ENCODE measurements at places on chromosomes 7 and 10.

GRCh38 chr10:28743576-28743975 lies 66.3 kb downstream of the BAMBI start:
- H3K4me3 ChIP-seq: no peak overlapping the region
- peaks cover 4% of the 10 kb centered on the region for H3K27me3 ChIP-seq
- H3K4me1 ChIP-seq: no peaks in the 10 kb centered on the region

GRCh38 chr7:36441344-36442022 lies 51.8 kb downstream of the ANLN start:
- no peak overlapping the region for H3K4me3 ChIP-seq
- H3K4me1 ChIP-seq: no peaks in the 10 kb centered on the region
- no peak for DNase-seq
- no peaks in the 10 kb centered on the region for H3K27me3 ChIP-seq
- H3K27ac ChIP-seq: no peak overlapping the region

DNA sequence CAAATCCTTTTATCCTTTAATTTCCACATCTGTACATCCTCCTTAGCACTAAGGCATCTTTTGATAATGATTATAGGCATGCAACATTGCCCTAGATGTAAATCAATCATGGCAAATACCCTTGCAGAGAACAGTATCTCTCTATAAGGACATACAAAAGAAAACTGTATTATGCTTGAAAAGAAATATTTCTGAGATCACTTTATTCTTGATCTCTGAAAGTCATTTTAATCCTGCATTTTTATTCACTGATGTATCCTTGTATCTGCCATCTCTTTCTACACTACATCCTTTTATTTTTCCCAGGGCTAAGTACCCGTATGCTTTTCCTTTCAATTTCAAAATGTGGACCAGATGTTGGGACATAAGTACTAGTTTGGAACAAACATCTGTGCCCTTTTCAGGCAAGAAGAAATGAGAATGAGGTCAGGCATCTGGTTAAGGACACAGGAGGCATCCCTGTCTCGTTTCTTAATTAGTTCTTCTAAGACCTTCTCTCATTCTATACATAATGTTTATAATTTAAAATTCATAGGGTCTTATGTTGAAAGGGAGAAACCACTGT lies 338.6 kb downstream of the CNTNAP2 start:
- no peak overlapping the region for H3K4me3 ChIP-seq
- H3K27me3 ChIP-seq: no peaks in the 10 kb centered on the region
- H3K4me1 ChIP-seq: peaks cover 4% of the 10 kb centered on the region

- no peaks in the 10 kb centered on the region for H3K36me3 ChIP-seq
- DNase-seq: peak; percentile 85
- peaks cover 3% of the 10 kb centered on the region for H3K4me1 ChIP-seq
- peaks cover 17% of the 10 kb centered on the region for H3K27me3 ChIP-seq
- H3K4me3 ChIP-seq: peak overlapping the region; percentile 94
- H3K27ac ChIP-seq: peak overlapping the region; percentile 95
Observed at GRCh38 chr7:28410628-28411531, 1.4 kb upstream of the CREB5 start.

- peaks cover 9% of the 10 kb centered on the region for H3K36me3 ChIP-seq
- DNase-seq: no peak
- H3K27ac ChIP-seq: no peak overlapping the region
- peaks cover 7% of the 10 kb centered on the region for H3K4me1 ChIP-seq
- H3K4me3 ChIP-seq: no peak overlapping the region
- H3K27me3 ChIP-seq: no peaks in the 10 kb centered on the region
Observed at GRCh38 chr7:52249741-52250140, 785.7 kb upstream of the POM121L12 start.

GRCh38 chr7:91752102-91752501 lies 128.4 kb downstream of the MTERF1 start:
- H3K4me1 ChIP-seq: no peaks in the 10 kb centered on the region
- no peak overlapping the region for H3K27ac ChIP-seq
- no peak for DNase-seq

DNA sequence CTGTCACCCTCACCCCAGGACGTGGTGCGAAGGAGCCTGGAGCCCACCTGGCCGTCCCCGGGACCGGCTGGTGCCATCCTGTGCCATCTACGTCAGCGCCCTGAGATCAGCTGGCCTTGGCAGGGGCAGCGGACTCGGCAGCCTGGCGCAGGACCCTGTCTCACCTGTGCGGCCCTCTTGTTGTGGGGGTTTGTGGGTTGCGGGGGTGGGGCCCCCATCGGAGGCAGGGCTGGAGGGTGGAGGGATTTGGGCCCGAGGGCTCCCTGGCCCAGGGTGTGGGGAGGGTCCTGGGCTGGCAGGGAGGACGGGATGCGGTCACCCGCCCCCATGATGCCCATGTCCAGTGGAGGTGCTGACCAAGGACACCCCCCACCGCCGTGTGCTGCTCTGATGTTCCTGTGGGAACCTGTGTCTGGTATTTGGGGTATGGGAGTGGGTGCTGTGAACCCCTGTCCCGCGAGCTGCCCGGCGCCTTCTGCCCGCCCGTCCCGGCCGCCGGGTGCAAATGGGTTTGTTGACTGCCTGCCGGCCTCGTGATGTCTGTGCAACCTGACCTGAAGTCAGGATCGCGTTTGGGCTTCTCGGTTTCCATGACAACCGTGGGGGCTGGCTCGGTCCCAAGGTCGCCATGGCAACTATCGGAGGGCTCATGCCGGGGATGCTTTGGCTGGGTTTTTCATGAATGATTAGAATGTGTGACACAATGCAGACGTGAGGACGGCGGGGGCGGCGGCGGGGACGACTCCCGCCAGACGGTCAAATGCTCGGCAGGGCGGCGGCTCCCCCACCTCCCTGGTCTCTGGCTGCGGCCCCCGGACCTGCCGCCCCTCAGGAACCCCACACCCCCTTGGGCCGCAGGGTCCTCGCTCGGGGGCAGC lies 7.3 kb downstream of the MAFK start:
- H3K4me1 ChIP-seq: peaks cover 13% of the 10 kb centered on the region
- H3K27me3 ChIP-seq: no peaks in the 10 kb centered on the region
- H3K4me3 ChIP-seq: no peak overlapping the region
- no peak overlapping the region for H3K27ac ChIP-seq
- DNase-seq: peak; percentile 71

GRCh38 chr7:90621125-90621746 lies 25.1 kb downstream of the CDK14 start:
- H3K27me3 ChIP-seq: no peaks in the 10 kb centered on the region
- peak overlapping the region; percentile 36 for H3K27ac ChIP-seq
- peaks cover 79% of the 10 kb centered on the region for H3K4me1 ChIP-seq
- DNase-seq: no peak
- H3K36me3 ChIP-seq: no peaks in the 10 kb centered on the region

DNA sequence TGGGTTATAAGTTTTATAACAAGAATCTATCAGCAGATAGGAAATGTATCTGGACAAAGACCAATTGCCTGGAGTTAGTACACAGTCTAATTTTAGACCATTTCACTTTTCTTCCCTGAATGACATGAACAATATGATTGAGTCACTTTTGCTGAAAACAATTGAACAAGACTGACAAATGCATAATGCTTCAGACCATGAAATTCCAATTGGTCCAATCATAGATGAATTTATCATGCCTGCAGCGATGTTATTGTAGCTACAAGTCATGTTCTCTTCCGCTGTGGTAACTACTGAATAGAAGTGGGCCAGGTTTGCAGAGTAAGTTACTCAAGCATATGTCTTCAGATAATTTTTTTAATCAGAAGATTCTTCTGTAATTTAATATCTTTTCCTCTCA lies 73.4 kb downstream of the VSTM2A start:
- H3K4me3 ChIP-seq: no peak overlapping the region
- H3K36me3 ChIP-seq: no peaks in the 10 kb centered on the region
- no peak for DNase-seq
- H3K27ac ChIP-seq: no peak overlapping the region
- no peaks in the 10 kb centered on the region for H3K27me3 ChIP-seq
- H3K4me1 ChIP-seq: no peaks in the 10 kb centered on the region

DNA sequence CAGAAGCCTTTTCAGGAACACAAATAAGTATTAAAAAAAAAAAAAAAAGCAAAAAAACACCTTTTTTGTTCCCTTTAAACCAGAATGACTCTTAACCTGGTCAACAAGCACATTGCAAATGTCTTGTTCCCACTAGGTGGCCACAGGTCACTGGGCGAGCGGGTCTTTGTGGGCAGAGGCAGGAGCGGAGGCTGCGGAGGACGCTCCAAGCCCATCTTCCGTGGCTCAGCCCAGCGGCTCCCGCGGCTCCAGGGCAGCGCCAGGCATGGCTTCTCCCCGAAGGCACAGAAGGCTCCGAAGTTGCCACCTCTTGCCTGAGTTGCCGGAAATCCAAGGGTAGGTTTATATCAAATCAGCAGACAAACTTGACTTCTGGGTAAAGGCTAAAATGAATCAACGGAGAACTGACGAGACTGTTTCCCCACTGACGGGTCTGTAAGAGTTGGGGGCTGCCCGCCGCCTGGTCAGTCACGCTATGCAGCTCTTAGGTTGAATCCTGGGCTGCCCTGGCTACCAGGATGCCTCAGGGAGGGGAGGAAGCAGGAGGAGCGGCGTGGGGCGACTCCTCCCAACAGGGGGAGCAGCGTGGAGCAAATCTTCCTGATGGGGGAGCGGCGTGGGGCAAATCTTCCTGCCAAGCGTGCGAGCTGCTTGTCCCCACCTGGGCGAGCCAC lies 144.5 kb downstream of the PTPRN2 start:
- no peak overlapping the region for H3K4me3 ChIP-seq
- H3K36me3 ChIP-seq: peaks cover 8% of the 10 kb centered on the region
- peaks cover 9% of the 10 kb centered on the region for H3K27me3 ChIP-seq
- H3K27ac ChIP-seq: no peak overlapping the region

DNA sequence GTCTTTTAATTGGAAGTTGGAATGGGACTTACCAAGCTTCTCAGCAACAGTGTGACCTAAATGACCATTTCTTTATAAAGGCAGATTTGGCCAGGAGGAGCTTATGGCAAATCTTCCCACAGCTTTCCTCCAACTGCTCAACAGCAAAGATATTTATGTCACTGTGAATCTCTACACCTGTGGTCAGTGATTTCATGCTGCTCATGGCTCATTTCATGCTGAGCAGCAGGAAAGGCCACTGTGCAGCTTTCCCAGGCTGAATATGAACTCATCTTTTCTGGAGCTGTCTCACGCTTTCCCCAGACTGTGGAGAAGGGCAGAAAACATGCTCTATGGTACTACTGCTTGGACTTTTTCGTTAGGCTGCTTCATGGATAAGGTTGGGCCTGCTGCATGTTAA lies 29.8 kb downstream of the CALCR start:
- no peak overlapping the region for H3K27ac ChIP-seq
- no peak overlapping the region for H3K4me3 ChIP-seq
- no peaks in the 10 kb centered on the region for H3K36me3 ChIP-seq
- no peak for DNase-seq

DNA sequence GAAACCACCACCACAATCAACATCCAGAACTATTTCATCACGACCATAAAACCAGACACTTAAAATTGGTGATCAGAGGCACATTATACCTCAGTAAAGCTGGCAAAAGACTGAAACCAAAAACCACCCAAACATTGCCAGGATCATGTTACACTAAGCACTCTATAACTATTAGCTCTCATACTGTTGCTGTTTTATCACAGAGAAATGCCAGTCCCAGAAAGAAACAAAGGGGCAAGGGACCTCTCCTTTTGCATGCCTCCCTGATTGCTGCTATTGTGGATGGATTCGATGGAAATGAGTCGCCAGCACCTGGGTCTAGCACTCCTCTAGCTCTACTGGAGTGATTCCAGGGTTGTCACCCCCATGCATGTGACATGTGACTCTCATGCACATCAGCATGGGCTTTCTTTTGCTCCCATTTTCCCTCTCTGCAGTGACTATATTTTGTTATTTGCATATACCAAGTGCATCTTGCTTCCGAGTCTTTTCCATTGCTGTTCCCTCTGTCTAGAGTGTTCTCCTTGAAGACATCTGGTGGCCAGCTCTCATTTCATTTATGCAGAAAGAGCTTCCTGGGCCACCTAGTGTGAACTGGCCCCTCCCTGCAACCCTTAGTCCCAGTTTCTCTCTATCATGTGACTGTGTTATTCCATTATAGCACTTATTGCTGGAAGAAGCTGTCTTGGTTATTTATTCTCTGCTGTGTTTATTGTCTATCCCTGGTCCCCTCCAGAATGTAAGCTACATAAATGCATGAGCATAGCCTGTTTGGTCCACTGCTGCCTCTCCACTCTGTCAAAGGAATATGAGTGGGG lies 300.6 kb downstream of the PLXNA4 start:
- H3K4me1 ChIP-seq: peaks cover 45% of the 10 kb centered on the region
- no peaks in the 10 kb centered on the region for H3K36me3 ChIP-seq
- peaks cover 8% of the 10 kb centered on the region for H3K27me3 ChIP-seq
- no peak overlapping the region for H3K4me3 ChIP-seq
- peak overlapping the region; percentile 69 for H3K27ac ChIP-seq

DNA sequence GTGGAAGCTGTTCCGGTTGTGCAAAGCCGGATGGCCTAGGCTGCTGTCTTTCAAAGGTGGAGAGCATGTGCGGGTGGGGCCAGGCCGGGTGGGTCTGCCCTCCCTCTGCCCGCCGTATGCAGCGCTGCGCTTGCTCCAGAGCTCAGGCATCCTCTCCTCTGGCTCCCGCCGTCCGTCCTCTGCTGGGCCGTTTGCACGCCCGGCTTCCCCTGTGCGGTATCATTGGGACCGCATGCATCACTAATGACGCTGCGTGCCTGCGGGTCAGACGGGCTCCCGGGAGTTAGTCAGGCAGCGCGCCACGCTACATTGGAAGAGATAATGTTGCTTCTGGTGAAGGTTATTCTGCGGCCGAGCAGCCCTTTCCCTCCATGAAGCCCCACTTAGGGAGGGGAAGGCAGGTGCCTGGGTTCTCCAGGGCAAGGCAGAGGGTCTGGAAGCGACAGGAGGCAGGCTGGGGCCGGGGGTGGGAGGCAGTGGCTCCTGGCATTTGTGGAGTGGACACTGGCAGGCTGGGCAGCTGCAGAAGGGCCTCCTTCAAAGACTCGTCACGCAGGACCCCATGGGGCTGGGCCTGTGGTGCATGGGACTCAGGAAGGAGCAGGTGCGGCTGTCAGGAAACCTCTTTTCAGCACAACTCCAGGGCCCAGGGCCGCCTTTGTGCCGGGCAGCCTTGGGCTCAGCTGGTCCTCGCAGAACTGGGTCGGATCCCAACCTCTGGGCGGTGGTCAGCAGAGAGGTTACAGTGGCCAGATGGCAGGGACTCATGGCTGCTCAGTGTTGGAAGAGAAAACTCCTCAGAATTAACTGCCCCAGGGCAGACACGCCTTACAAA lies 318.5 kb downstream of the WDR37 start:
- peaks cover 27% of the 10 kb centered on the region for H3K4me1 ChIP-seq
- no peak for DNase-seq
- H3K27me3 ChIP-seq: peaks cover 6% of the 10 kb centered on the region
- peaks cover 5% of the 10 kb centered on the region for H3K36me3 ChIP-seq
- no peak overlapping the region for H3K4me3 ChIP-seq

GRCh38 chr7:151992375-151992774 lies 33.1 kb upstream of the GALNT11 start:
- H3K4me3 ChIP-seq: no peak overlapping the region
- H3K27me3 ChIP-seq: peaks cover 2% of the 10 kb centered on the region
- H3K4me1 ChIP-seq: peaks cover 3% of the 10 kb centered on the region
- peak overlapping the region; percentile 46 for H3K27ac ChIP-seq
- peak; percentile 61 for DNase-seq

GRCh38 chr10:60341969-60342368 lies 47.7 kb downstream of the ANK3 start:
- peaks cover 3% of the 10 kb centered on the region for H3K27me3 ChIP-seq
- no peak overlapping the region for H3K27ac ChIP-seq
- H3K4me1 ChIP-seq: peaks cover 4% of the 10 kb centered on the region
- H3K36me3 ChIP-seq: no peaks in the 10 kb centered on the region

GRCh38 chr10:31604096-31604495 lies 285.1 kb downstream of the ZEB1 start:
- H3K27ac ChIP-seq: peak overlapping the region; percentile 84
- no peaks in the 10 kb centered on the region for H3K36me3 ChIP-seq
- H3K4me3 ChIP-seq: peak overlapping the region; percentile 80
- peaks cover 26% of the 10 kb centered on the region for H3K4me1 ChIP-seq
- peaks cover 13% of the 10 kb centered on the region for H3K27me3 ChIP-seq

- no peak overlapping the region for H3K4me3 ChIP-seq
- peaks cover 17% of the 10 kb centered on the region for H3K4me1 ChIP-seq
- H3K36me3 ChIP-seq: no peaks in the 10 kb centered on the region
- no peak for DNase-seq
- peak overlapping the region; percentile 18 for H3K27ac ChIP-seq
- H3K27me3 ChIP-seq: peaks cover 6% of the 10 kb centered on the region
Observed at GRCh38 chr7:34486371-34486770, 171.6 kb upstream of the NPSR1 start.

Measured in glutamatergic neuron (in vitro differentiated cells).